Melanocyte of skin (primary cell): ENCODE measurements at places on chromosomes 13 and 19. TPM values are rescaled to one million over a fixed set of nuclear protein-coding genes. Genes with fewer than 3 reads are reported as not detected.

The NRTN gene
- total RNA-seq: 1.5 and 2.0 TPM in 2 replicates

The KIR2DL3 gene
- not detected in 2 replicates for total RNA-seq

The FBXO17 gene
- 26.8 and 27.6 TPM in 2 replicates for total RNA-seq

The SRRM5 gene
- not detected in 2 replicates for total RNA-seq

The FAM216B gene
- total RNA-seq: not detected in 2 replicates

The ZFR2 gene
- 0.34 TPM in 1 of 2 replicates, not detected in the other for total RNA-seq

The SERP2 gene
- total RNA-seq: 4.2 and 5.0 TPM in 2 replicates

The MYH14 gene
- total RNA-seq: 0.46 and 1.00 TPM in 2 replicates

The RASAL3 gene
- total RNA-seq: not detected in 2 replicates

The F10 gene
- total RNA-seq: not detected in 2 replicates

The ZNF571 gene
- total RNA-seq: 2.4 and 4.0 TPM in 2 replicates
